Chondrocyte (in vitro differentiated cells): ENCODE measurements at places on chromosomes 6 and 20. TPM values are rescaled to one million over a fixed set of nuclear protein-coding genes. Genes with fewer than 3 reads are reported as not detected.

DNA sequence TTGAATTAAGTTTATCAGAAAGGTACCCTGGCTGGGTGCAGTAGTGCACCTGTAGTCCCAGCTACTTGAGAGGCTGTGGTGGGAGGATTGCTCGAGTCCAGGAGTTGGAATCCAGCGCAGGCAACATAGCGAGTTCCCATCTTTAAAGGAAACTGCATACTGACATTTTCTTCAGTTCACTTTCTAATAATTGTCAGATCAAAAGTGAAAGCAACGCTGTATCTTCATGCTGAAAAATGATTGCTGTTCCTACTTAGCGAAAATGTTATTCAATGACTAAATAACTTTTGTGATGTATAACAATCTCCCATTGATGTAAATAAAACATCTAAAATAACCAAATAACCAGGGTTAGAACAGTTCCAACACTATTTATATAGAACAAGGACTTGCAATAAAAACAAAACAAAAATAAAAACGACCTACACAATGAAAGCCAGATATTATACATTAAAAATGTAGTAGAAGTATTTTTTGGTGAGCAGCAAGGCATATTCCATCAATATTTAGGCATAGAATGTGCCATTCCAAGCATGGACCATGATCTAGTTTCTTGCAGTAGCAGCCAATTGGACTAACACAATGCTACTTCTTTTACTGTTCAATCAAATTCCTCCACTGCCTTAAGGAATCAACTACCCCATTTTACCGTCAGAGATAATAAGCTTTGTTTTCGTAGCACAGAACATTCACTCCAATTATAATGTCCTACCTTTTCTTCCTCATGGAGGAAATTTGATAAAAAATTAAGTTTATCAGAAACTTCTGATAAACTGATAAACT is 1.5 kb downstream of the LATS1 start:
- H3K27me3 ChIP-seq, result no peaks in the 10 kb centered on the region
- peaks cover 33% of the 10 kb centered on the region for H3K4me1 ChIP-seq
- no peaks in the 10 kb centered on the region for H3K36me3 ChIP-seq
- peak overlapping the region; percentile 86 for H3K27ac ChIP-seq
- DNase-seq, result no peak

GRCh38 chr6:166533205-166533824 is 53.2 kb downstream of the RAMACL start:
- DNase-seq, result no peak
- no peaks in the 10 kb centered on the region for H3K4me1 ChIP-seq
- no peaks in the 10 kb centered on the region for H3K27me3 ChIP-seq
- H3K27ac ChIP-seq, result no peak overlapping the region

DNA sequence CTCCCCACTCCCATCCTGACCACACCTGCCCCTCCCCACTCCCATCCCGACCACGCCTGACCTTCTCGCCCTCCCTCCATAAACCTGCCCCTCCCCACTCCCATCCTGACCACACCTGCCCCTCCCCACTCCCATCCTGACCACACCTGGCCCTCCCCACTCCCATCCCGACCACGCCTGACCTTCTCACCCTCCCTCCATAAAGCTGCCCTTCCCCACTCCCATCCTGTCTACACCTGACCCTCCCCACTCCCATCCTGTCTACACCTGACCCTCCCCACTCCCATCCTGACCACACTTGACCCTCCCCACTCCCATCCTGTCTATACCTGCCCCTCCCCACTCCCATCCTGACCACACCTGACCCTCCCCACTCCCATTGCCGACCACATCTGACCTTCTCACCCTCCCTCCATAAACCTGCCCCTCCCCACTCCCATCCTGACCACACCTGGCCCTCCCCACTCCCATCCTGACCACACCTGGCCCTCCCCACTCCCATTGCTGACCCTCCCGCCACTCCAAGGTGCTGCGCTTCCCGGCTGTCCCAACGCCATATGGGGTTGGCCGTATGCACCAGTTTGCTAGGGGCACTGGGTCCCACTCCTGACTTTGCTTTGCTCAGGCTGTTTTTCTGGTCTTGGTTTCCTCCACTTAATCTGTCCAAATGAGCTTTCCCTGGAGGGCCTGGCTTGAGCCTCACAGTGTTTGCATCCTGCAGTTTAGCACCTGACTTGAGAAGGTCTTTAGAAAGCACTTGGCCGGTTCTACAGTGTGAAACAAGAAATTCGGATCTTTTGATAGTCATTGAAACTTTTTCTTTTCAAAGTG is 2.9 kb downstream of the KIF25 start:
- no peaks in the 10 kb centered on the region for H3K4me1 ChIP-seq
- no peak for DNase-seq
- no peak overlapping the region for H3K27ac ChIP-seq

TTLL9 gene
- total RNA-seq, result 0.24 to 0.37 TPM (median 0.33 TPM) in 3 replicates

SLCO4A1 gene
- not detected in 3 replicates for total RNA-seq
